NT2/D1 (cell line): ENCODE measurements at places on chromosomes 11 and 22.

GRCh38 chr11:75773595-75774353, 5.2 kb downstream of the DGAT2 start:
- DNase-seq = no peak

- DNase-seq = peak; percentile 18
Observed at GRCh38 chr22:25564320-25564978, at the start of gene GRK3. Gene GRK3 (plus strand): TSS chr22:25564675. CDS start chr22:25565041, 366 bp downstream.

DNA sequence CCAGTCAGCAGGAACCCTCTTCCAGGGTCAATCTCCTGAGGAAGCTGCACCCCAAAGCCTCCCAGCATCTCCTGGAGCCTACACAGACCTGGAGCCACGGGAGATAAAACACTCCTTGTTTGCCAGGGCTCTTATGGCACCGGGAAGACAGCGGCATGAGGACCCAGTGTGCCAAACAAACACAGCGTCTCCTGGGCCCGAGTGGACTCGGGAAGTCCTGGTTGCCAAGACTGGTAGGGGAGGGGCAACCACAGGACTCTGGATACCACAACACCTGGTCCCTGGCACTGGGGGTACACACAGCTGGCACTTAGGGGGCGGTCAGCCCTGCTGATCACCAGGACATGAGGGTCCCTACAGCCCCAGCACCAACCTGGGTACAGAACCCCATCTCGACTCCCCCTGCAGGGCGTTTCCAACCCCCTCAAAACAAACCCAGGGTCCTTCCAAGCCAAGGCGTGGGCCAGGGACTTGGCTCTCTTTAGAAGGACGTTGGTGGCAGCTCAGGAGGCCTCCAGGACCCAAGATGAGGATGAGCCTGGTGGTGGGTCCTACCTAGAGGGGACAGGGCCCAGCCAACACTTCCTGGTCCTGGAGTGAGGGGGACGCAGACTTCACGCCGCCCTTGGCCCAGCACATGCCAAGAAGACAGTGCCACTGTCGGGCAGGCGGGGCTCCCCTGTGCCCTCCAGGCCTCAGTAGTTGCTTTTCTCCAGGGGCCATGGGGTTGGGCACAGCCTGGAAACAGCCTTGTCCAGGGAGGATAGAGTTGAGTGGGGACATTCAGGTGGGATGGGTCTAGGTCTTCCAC, 85.0 kb downstream of the CELSR1 start:
- no peak for DNase-seq

- DNase-seq = no peak
Observed at GRCh38 chr11:23632293-23632692, 772.0 kb upstream of the CCDC179 start.

GRCh38 chr11:17494019-17494418, 17.4 kb upstream of the ABCC8 start:
- no peak for DNase-seq
